ENCODE measurements at places on chromosomes 13 and 19. TPM values are rescaled to one million over a fixed set of nuclear protein-coding genes. Genes with fewer than 3 reads are reported as not detected.

The HPN gene
- polyA plus RNA-seq: 0.05 TPM

The MIPEP gene
- 9.9 TPM for polyA plus RNA-seq

The COMMD6 gene
- polyA plus RNA-seq: 401 TPM

The TINCR gene
- 0.06 TPM for polyA plus RNA-seq

- peak within 1 kb of the TSS; percentile 100 for H3K4me3 ChIP-seq
- DNase-seq: peak; percentile 80
Observed at GRCh38 chr19:38425810-38426466, at the start of gene RASGRP4. TSS of gene RASGRP4 (minus strand) at chr19:38426219. CDS start at chr19:38426091, 128 bp downstream.

DNA sequence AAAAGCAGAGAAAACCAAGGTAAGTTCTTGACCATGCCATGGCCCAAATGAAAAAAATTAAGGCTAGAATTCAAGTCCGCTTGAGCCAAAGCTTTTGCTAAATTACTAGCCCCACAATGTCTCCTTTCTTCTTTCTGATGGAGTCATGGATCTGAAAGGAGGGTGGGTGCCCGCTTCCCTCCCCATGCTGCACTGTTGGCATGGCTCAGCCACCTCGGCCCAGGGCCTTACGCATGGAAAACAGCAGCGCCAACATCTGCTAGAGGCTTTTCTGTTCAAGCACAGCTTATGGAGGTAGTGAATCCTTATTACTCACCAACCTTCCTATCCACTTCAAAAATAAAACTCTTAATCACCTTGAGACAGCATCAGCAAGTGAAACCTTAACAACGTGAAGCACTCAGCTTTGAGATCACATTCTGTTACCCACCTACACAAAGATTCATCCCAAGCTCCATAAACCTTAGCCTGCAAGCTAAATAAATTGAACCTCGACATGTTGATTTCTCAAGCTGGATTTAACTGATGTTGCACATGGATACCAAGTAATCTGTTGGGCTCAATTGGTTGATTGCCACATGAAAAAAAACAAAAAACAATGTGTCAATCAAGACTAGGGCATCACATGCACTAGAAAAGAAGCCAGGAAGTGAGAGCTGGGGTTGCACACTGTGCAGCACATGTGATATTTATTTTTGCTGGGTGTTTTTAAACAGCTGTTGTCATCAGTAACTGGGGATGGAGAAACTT, 43.4 kb downstream of the TPT1 start:
- no peak overlapping the region for H3K27ac ChIP-seq
- no peaks in the 10 kb centered on the region for H3K4me1 ChIP-seq
- no peak for DNase-seq
- H3K27me3 ChIP-seq: no peaks in the 10 kb centered on the region
- H3K4me3 ChIP-seq: no peak overlapping the region
- no peaks in the 10 kb centered on the region for H3K36me3 ChIP-seq

- peaks cover 12% of the 10 kb centered on the region for H3K27me3 ChIP-seq
- H3K4me1 ChIP-seq: no peaks in the 10 kb centered on the region
- H3K4me3 ChIP-seq: no peak overlapping the region
- no peak overlapping the region for H3K27ac ChIP-seq
Observed at GRCh38 chr13:106617561-106617960, 49.6 kb upstream of the ARGLU1 start.

- peaks cover 3% of the 10 kb centered on the region for H3K36me3 ChIP-seq
- peaks cover 10% of the 10 kb centered on the region for H3K4me1 ChIP-seq
- DNase-seq: peak; percentile 90
- H3K27me3 ChIP-seq: no peaks in the 10 kb centered on the region
Observed at GRCh38 chr19:56393119-56394012, at the start of gene ZNF582. TSS of gene ZNF582 (minus strand) at chr19:56393534. CDS start at chr19:56391752, 1,782 bp downstream.

DNA sequence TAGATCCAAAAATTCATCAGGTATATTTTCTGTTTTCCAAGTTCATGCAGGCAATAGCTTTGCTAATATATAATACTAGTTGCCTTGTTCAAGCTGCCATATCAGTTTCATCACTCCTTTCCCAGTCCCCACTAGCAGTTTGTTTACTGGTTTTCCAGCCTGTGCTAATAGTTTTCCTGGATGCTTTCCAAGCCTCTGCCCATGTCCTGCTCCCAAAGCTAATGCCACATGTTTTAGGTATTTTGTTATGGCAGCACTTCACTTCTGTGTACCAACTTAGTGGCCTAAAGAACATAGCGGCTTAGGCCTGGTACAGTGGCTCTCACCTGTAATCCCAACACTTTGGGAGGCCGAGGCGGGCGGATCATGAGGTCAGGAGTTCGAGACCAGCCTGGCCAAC, 28.1 kb upstream of the ZNF527 start:
- no peak overlapping the region for H3K27ac ChIP-seq
- no peak for DNase-seq

DNA sequence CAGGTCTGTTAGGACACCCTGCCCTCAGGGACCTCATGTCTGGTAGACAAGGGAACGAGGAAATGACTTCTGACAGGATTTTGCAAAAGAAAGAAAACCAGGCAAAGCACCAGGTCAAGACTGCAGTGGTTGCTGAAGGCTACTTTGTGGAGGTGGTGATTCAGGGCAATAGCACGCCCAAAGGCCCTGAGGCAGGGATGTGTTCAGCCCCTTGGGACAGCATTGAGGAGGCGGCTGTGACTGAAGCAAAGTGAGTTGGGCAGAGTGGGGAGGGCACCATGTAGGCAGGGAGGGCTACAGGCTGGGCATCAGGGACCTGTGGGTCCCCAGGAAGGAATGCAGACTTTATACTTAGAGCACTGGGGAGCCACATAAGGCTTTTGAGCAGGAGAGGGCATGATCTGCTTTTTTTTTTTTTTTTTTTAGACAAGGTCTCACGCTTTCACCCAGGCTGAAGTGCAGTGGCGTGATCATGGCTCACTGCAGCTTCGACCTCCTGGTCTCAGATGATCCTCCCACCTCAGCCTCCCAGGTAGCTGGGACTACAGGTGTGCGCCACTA, 10.8 kb upstream of the HOMER3 start:
- DNase-seq: no peak
- H3K4me3 ChIP-seq: no peak overlapping the region
- no peaks in the 10 kb centered on the region for H3K4me1 ChIP-seq
- peaks cover 2% of the 10 kb centered on the region for H3K36me3 ChIP-seq
- no peaks in the 10 kb centered on the region for H3K27me3 ChIP-seq

- H3K36me3 ChIP-seq: no peaks in the 10 kb centered on the region
- no peak for DNase-seq
- H3K27me3 ChIP-seq: no peaks in the 10 kb centered on the region
- no peaks in the 10 kb centered on the region for H3K4me1 ChIP-seq
- H3K27ac ChIP-seq: no peak overlapping the region
- no peak overlapping the region for H3K4me3 ChIP-seq
Observed at GRCh38 chr13:69213396-69213795, 894.2 kb upstream of the ATXN8OS start.

DNA sequence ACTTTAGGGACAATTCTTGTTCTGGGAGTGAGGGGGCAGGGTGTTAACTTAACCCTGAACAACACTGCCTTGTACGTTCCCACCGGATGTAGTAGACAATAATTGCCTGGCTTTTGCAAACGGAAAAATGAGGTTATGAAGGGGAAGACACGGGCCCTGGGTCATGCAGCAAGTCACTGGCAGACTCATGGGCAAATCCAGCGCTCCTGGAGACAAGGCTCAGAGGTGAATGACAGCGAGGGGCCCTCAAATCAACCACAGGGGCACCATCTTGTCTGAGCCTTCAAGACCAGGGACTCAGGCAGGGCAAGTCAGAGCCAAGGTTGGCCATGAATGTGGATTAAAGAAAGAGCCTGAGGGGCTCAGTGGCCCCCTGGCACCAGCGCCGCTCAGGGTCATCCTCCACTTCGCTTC, 2.8 kb downstream of the RASA3 start:
- peak overlapping the region; percentile 86 for H3K27ac ChIP-seq
- DNase-seq: no peak
- H3K27me3 ChIP-seq: no peaks in the 10 kb centered on the region
- H3K4me1 ChIP-seq: peaks cover 69% of the 10 kb centered on the region

DNA sequence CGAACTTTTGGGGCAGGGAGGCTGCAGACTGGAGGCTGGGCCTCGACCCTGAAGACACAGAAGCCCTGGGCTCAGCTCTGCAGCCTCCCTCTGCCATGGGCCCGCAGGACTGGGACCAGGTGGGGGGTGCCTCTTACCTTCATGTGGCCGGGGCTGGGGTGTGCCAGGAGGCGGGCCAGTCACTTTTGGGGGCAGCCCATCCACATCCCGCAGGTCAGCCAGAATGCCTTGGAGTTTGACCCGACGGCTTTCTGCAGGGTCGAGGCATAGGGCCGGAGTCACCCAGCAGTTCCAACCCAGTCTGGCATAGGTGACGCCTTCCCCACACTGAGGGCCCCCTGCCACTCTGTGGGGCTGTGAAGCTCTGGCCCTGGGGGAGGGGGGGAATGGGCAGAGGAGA, 10.8 kb upstream of the PRKD2 start:
- no peak overlapping the region for H3K27ac ChIP-seq
- peaks cover 78% of the 10 kb centered on the region for H3K36me3 ChIP-seq
- H3K4me3 ChIP-seq: no peak overlapping the region
- no peak for DNase-seq
- H3K4me1 ChIP-seq: peaks cover 40% of the 10 kb centered on the region
